CD8-positive, alpha-beta T cell (primary cell): ENCODE measurements at places on chromosomes 5 and 9.

DNA sequence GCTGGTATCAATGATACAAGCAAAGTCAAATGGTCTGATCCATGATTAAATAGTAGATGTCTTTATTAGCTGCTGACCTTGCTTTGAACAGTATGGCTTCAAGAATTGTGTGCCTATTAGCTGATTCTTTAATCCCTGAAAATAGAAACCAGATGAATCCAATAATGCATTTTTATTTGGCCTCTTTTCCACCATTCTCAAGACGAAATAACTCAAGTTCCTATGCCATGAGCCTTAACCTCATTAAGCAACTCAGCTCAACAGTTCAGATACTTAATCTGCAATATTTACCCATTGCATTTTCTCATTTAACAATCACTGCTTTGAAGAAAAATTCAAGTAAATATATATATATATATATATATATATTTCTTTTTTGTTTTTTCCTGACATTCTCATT is 588.6 kb upstream of the MEF2C start:
- DNase-seq, result no peak

DNA sequence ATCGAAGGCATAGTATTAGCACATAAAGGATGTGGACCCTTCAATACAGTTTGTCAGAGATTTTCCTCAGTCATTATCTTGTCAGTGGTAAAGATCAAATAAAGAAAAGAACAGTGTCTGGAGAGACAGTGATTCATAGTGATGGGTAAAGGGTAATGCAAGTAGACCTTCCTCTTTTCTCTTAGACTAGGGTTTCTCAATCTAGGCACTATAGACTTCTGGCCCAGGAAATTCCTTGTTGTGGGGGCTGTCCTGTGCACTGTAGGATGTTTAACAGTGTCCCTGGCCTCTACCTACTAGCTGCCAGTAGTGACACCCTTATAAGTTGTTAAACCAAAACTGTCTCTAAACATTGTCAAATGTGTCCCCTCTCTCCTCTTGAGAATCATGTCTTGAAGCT is 6.9 kb downstream of the CAMK4 start:
- DNase-seq, result no peak

DNA sequence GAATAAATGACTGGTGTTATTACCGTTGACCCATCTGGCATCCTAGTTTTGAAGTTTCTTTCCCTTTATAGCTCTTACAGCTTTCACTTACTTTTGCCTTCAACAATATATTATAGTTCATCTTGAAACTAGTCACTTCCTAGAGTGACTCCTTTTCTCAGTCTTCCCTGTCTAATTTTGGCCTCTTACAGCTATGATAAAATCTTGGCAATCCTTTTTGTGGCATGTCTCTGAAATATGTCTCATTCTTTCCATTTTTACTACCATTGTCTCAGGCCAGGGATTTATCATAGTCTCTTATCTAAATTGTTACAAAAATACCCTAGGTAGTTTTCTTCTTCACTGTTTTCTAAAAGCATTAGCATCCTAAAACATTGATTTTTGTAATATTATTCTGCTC is 621.3 kb upstream of the ZNF608 start:
- DNase-seq, result no peak

- DNase-seq, result no peak
These were observed 36.6 kb downstream of the UHRF2 start for GRCh38 chr9:6449645-6450044.

- DNase-seq, result no peak
These were observed 87.0 kb upstream of the BOD1 start for GRCh38 chr5:173703466-173703865.

- no peak for DNase-seq
These were observed 78.7 kb upstream of the SH3PXD2B start for GRCh38 chr5:172533058-172533398.
